Smooth muscle cell of the umbilical artery (primary cell): ENCODE measurements at places on chromosomes 11 and 22. TPM values are rescaled to one million over a fixed set of nuclear protein-coding genes. Genes with fewer than 3 reads are reported as not detected.

EFCAB6 gene
- 1.5 and 3.3 TPM in 2 replicates for total RNA-seq

MRGPRX4 gene
- not detected in 2 replicates for total RNA-seq

KCTD14 gene
- 0.30 and 0.42 TPM in 2 replicates for total RNA-seq

ARHGAP42 gene
- total RNA-seq: 26.7 and 27.1 TPM in 2 replicates

LGR4 gene
- 21.0 and 25.2 TPM in 2 replicates for total RNA-seq

SLC22A25 gene
- not detected in 2 replicates for total RNA-seq

OR51B5 gene
- total RNA-seq: 0.09 and 0.30 TPM in 2 replicates

MMP10 gene
- 1.3 and 2.1 TPM in 2 replicates for total RNA-seq

FREY1 gene
- total RNA-seq: 1.1 and 1.8 TPM in 2 replicates

PLEKHA7 gene
- total RNA-seq: 0.18 and 0.30 TPM in 2 replicates

OR51E1 gene
- under 0.01 TPM in 1 of 2 replicates, not detected in the other for total RNA-seq

NLRP10 gene
- 0.78 TPM in 1 of 2 replicates, not detected in the other for total RNA-seq

C11orf87 gene
- under 0.01 and 0.23 TPM in 2 replicates for total RNA-seq

RIBC2 gene
- total RNA-seq: 0.30 and 0.78 TPM in 2 replicates

SPTBN2 gene
- total RNA-seq: 4.2 and 5.7 TPM in 2 replicates

RIN1 gene
- total RNA-seq: 8.3 and 19.2 TPM in 2 replicates

WBP2NL gene
- total RNA-seq: 0.59 and 0.60 TPM in 2 replicates

ADAMTS15 gene
- 1.8 and 4.9 TPM in 2 replicates for total RNA-seq

TYR gene
- not detected in 2 replicates for total RNA-seq

LAYN gene
- total RNA-seq: 34.4 and 42.8 TPM in 2 replicates

UNC93B1 gene
- total RNA-seq: 22.4 and 23.5 TPM in 2 replicates

TEAD1 gene
- total RNA-seq: 94.4 and 171 TPM in 2 replicates

MRGPRG gene
- total RNA-seq: not detected in 2 replicates

OTOG gene
- total RNA-seq: not detected in 2 replicates

TBX1 gene
- not detected in 2 replicates for total RNA-seq

SLC7A4 gene
- total RNA-seq: 0.30 TPM in 1 of 2 replicates, not detected in the other

ANKK1 gene
- total RNA-seq: not detected in 2 replicates

CLMP gene
- 111 and 152 TPM in 2 replicates for total RNA-seq

CCDC15 gene
- total RNA-seq: 0.30 and 1.9 TPM in 2 replicates

ABCC8 gene
- total RNA-seq: not detected in 2 replicates

CALCA gene
- total RNA-seq: not detected in 2 replicates

TMPRSS13 gene
- not detected in 2 replicates for total RNA-seq

CYB5R2 gene
- 3.7 and 6.8 TPM in 2 replicates for total RNA-seq

DERL3 gene
- 0.30 and 0.83 TPM in 2 replicates for total RNA-seq

OR2AG2 gene
- 0.28 TPM in 1 of 2 replicates, not detected in the other for total RNA-seq

POU2AF2 gene
- not detected in 2 replicates for total RNA-seq

DGAT2 gene
- total RNA-seq: 2.5 and 5.6 TPM in 2 replicates

LGALS12 gene
- total RNA-seq: not detected in 2 replicates

OR2D3 gene
- total RNA-seq: not detected in 2 replicates

ARHGAP20 gene
- total RNA-seq: 1.8 and 4.5 TPM in 2 replicates

BEST1 gene
- 2.8 and 9.5 TPM in 2 replicates for total RNA-seq

PTPRCAP gene
- total RNA-seq: 0.42 TPM in 1 of 2 replicates, not detected in the other

MAML2 gene
- 13.4 and 28.7 TPM in 2 replicates for total RNA-seq

BTBD18 gene
- total RNA-seq: not detected in 2 replicates

IRAG1 gene
- 3.0 and 8.6 TPM in 2 replicates for total RNA-seq

PPP6R3 gene
- total RNA-seq: 108 and 119 TPM in 2 replicates

NCR3LG1 gene
- total RNA-seq: 5.6 and 11.1 TPM in 2 replicates

FOLR3 gene
- 0.23 TPM in 1 of 2 replicates, not detected in the other for total RNA-seq

C11orf42 gene
- not detected in 2 replicates for total RNA-seq

SCGB1C1 gene
- total RNA-seq: not detected in 2 replicates

RBFOX2 gene
- 116 and 175 TPM in 2 replicates for total RNA-seq

APOBEC3B gene
- total RNA-seq: 0.30 and 2.8 TPM in 2 replicates

GAL3ST1 gene
- total RNA-seq: 0.18 TPM in 1 of 2 replicates, not detected in the other

SLC15A3 gene
- total RNA-seq: 4.0 and 5.6 TPM in 2 replicates

MTA2 gene
- total RNA-seq: 92.3 and 107 TPM in 2 replicates

C22orf42 gene
- total RNA-seq: not detected in 2 replicates

CD59 gene
- 370 and 1,056 TPM in 2 replicates for total RNA-seq

OR56A1 gene
- total RNA-seq: under 0.01 TPM in 1 of 2 replicates, not detected in the other

ZBTB16 gene
- not detected in 2 replicates for total RNA-seq
